ENCODE measurements at places on chromosomes 6 and 20. TPM values are rescaled to one million over a fixed set of nuclear protein-coding genes. Genes with fewer than 3 reads are reported as not detected.

The PCMTD2 gene
- 78.0 TPM for total RNA-seq

The CD93 gene
- 11.4 TPM for total RNA-seq

DNA sequence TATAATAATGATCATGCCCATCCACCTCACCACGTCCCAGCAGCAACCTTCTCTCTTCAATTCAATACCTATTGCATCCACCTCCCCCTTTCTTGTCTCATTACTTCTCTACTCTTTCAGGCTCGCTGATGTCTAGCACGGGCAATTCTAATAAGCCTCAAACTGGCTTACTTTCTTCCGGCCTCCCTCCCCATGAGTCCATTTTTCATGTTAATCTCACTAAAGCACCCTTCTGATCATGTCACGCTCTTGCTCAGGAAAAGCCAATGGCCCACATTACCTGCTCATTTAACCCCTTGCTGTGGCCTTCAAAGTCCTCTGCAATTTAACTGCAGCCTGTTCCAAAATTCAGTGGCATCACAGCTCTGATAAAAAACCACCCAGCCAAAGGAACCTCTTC is 105.1 kb downstream of the UTRN start:
- DNase-seq = no peak

DNA sequence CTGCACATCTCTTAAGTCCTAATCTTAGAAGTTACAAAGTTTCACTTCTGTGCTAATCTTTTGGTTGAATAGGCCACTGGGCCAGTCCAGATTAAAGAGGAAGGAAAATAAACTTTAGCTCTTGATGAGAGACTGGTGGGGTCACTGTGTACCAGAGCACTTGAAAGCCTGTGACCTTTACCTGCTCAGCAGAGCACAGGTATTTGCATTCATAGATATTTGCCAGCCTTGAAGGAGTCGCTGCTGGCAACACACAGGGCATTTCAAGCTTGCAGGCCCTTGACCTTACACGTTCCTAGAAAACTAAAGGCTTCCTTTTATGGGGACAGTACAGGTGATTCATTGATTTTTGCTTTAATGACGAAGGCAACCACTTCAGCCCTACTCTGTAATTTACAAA is 108.4 kb upstream of the SLC22A23 start:
- no peak for DNase-seq

DNA sequence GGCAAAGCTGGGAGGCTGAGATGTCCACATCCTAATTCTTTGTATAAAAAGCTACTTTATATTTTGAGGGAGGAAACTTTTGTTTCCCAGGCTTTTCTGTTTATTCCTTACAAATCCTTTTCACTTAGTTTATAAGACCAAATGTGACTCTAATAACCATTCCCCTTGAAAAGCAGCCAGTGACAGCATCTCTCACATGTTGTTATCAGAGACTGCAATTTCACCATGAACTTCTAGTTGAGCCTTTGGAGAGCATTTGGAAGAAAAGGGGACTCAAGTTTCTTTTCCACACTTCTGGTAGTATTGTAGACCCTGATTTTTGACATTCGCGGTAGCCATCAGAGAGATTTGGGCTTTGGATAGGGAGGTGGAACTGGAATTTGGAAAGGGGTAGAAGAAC is 215.8 kb downstream of the RNF144B start:
- no peak for DNase-seq

The SLC22A3 gene
- 1.7 TPM for total RNA-seq

The OXT gene
- total RNA-seq = not detected

The MED20 gene
- total RNA-seq = 11.8 TPM

GRCh38 chr6:118893064-118893806 is 717 bp upstream of the ASF1A start:
- no peak for DNase-seq

The TFAP2D gene
- total RNA-seq = 0.42 TPM

The HMGCLL1 gene
- total RNA-seq = 19.9 TPM

DNA sequence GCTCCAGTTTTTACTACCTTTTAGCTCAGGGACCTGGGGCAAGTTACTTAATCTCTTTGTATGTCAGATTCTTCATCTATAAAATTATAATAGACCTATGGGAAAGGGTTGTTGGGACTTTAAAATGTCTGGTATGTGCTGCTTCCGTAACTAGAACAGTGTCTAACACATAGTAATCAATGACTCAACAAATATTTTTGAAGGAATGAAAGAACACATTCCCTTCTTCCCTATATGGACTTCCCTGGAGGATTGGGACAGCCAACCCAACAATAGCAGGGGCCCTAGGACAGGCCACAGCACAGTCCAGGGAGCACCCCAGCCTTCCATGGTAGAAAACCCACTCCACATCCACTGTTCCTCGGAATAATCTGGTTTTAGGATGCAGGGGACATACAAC is 50.7 kb upstream of the TPD52L1 start:
- no peak for DNase-seq

GRCh38 chr6:143271024-143271423 is 179.5 kb downstream of the ADAT2 start:
- no peak for DNase-seq

DNA sequence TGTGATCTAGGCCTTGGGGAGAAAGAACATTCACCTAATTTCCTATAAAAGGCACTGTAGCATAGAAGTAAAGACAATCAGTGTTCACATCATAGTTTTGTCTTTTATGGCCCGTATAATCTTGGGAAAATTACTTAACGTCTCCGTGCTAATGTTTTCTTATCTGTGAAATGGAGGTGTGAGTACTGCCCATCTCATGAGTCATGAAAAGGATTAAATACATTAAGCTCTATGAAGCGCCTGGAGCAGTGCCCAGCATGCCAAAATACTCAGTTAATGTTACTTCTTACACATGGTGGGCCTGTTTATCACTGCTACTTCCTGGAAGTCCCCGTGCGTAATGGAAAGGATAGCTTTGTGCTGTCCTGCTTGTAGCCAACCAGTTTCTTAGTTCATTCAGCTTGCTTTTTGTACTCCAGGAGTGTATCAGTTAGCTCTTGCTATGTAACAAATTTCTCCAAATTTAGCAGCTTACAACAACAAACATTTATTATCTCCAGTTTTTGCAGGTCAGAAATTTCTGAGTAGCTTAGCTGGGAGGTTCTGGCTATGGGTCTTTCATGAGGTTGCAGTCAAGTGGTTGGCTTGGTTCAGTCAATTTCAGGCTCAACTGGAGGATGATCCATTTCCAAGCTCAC is 103.6 kb upstream of the BMP2 start:
- no peak for DNase-seq

GRCh38 chr6:67336014-67336413 is 1299.1 kb upstream of the ADGRB3 start:
- DNase-seq = no peak

The RIPOR3 gene
- total RNA-seq = 5.9 TPM

GRCh38 chr6:9704989-9705388 is 709.9 kb downstream of the TFAP2A start:
- no peak for DNase-seq

The DLL1 gene
- total RNA-seq = 16.2 TPM

DNA sequence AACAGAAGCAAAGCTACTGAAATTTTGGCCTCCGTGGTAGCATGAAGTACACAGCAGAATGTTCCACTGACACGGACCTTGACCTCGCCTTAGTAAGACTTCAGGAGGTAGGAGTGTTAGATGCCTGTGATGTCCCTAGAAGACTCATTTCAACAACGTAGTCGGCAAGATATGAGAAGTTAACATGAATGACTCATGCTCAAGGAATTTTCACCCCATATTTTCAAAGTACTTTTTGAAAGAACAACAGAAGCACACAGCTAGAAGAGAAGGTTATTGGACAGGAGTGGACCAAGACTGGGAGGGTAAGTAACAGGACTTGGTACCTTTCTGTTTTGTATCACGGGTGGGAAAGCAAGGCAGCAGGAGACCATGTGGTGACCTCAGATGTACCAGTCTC is 78.0 kb downstream of the DZANK1 start:
- DNase-seq = no peak

The DEFB126 gene
- total RNA-seq = not detected

The OOEP gene
- total RNA-seq = not detected

DNA sequence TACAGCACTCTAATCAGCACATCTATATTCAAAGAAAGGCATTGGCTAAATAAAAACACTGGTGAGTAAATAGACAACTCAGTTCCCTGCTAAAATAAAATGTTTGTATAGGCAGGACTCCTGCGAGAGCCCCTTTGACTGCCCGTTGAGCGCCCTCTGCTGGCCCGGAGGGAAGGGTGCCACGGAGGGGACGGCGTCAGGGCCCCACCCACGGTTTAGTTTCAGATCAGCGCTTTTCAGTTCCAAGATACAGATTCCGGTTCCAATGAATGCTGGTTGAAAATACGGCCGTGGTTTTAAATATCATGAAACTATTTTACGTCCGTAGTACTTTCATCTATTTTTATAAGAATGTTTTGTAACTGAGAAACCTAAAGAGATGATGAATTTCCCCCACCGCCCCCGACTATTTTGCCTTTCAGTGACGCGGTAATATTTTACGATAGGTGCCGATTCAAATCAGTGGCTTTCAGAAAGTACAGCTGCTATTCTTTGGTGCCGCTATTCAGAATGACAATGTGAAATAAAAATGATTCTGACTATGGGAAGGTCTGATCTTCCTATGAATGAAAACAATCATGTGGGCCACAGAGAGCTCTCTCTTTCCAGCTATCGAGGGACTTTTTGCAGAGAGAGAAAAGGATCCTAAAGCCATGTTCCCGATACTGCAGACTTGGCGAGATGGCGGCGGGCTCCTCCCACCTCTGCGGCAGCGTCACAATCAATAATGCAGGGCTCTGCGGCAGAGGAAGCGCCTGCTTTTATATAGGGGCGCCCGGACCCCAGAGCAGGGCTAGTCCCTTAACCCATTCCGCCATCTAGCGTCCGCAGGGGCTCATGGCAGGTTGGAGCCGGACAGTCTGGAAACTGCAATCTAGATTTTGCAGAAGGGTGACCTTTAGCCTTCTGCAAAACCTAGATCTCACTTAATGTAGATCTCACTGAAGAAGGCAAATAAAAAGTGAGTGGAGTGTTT is 10.6 kb upstream of the CCN6 start:
- peak; percentile 93 for DNase-seq

The RSPO3 gene
- 4.7 TPM for total RNA-seq

Measured in dorsolateral prefrontal cortex (tissue), 122 donors.